ENCODE measurements at places on chromosomes 2 and 18.

- no peak for DNase-seq
These were observed 993 bp downstream of the COX7A2L start for GRCh38 chr2:42359965-42360483.

DNA sequence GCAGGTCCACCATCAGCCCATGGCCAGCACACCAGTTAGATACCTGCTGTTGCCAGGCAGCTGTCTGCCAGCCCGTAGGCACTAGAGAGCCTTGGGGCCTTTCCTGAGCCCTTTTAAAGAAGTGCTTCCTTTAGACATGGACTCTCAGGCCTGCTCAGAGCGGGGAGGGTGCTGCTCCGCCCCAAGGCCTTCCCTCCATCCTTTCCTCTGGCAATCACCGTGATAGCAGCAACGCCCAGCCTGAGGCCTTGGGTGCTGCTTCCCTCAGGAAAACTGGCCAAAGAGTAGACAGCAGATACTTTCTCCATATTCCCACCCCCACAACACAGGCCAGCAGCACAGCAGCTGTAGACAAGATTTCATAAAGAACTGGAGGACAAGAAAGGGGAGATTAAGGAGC is 22.3 kb upstream of the C1QL2 start:
- no peak for DNase-seq

DNA sequence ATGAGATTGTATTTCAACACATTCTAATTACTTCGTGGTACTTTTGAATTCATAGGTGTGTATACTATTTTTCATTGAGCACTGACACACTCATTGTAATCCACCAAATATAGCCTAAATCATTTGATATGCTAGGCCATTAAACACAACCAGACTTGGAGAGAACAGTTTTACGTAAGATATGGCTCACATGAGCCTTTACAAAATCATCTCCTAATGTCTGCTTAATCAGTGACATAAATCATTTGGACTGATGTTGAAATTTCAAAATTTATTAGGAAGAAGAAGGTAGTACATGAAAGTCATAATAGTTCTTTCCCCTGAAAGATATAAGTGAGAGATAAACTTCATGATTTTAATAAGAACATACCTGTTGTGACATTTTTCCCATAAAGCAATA is 550.2 kb upstream of the LINC00305 start:
- DNase-seq = no peak

DNA sequence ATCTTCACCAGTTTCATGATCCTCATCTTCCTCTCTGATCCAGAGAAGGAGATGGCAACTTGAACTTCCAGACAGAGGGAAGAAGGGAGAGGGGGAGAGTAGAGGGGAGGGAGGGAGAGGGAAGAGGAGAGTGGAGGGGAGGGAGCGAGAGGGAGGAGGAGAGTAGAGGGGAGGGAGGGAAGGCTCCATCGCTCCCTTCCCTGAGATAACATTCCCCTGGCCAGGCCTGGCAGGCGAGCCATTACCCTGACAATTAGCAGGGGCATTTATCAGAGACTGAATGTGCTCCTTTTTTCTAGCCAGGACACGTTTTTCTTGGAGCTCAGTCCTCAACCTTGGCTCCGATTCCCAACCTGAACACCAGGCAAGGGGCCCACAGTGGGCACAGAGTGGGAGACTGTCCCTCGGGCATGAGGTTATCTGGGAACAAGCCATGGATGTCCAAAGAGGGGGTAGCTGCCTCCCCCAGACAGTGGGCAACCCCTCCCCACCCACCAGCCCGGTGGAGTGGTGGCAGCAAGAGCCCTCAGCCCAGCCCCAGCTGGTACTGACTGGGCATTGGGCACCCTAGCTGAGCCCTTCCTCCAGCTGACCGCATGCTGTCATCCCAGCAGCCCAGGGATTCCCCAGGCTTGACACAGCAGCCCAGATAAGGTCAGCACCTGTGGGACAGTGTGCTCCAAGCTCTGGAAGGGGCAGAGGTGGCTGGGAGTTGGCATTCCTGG is 81.8 kb downstream of the TNS1 start:
- no peak for DNase-seq

DNA sequence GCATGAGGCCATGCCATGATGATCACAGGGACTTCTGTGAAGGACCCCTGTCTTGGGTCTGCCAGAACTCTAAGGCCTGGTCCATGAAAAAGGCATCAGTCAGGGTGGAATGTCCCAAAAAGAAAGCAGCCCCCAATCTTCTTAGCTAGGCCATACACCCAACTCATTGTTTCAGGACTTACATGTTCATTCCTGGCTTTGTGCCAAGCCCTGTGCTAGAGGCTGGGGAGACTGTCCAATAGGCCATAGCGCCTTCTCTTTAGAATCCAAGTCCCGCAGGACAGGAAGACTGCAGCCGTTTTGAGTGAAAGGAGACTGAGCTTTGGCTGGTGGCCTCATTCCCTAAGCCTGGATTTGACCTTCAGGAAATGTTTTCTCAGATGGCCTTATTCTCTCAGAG is 247.3 kb downstream of the PRKCE start:
- DNase-seq = no peak

DNA sequence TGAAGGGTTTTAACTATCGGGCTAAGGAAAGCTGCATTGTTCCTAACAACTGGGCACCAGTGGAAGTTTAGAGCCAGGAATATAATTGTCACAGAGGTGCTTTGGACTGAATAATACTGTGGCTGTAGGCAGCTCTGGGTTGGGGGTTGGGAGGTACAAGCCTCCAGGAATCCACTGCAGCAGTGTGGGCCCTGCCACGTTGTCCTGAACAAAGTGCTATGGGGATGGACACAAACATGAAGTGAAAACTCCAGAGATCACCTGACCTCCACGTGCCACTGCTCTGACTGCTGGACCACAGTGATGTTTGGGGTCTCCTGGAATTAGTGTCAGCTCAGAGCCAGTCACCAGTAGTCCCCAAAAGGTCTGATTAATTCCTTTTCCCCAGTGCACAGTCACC is 110.9 kb downstream of the BCL2 start:
- DNase-seq = no peak

GRCh38 chr18:58535340-58536201 is 93.3 kb downstream of the ALPK2 start:
- no peak for DNase-seq

- DNase-seq = no peak
These were observed 36.1 kb upstream of the ZNF532 start for GRCh38 chr18:58828399-58829121.
